Effector memory CD4-positive, alpha-beta T cell (primary cell): ENCODE measurements at places on chromosomes 6 and 20.

DNA sequence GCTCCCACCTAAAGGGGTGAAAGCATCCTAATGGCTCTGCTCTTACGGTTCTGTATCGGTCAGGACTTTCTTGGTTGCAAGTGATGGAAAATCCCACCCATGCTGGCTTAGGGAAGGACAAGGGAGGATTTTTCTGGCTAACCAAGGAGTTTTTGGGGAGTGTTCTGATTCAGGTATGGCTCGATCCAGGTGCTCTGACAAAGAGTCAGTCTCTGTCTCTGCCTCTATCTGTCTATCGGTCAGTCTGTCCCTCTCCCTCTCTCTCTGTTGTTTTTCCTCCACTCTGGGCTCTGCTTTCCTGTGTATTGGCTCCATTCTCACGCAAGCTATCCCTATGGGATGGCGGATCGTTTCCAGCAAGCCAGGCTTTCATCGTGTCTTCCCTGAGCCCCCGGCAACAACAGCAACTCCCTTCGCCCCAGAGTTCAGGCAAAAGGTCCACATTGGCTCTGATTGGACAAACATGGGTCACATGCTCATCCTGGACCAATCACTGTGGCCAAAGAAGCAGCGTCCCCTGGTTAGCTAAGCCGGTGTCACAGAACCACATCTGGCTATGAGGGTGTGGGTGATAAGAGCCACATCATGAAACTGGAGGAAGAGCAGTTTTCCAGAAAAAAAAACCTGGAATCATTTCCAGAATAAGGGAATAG, 160.3 kb downstream of the BMP7 start:
- DNase-seq: no peak

GRCh38 chr20:13105864-13106457, 97.2 kb downstream of the SPTLC3 start:
- DNase-seq: no peak

- peak; percentile 21 for DNase-seq
Observed at GRCh38 chr6:52362443-52363227, 684 bp downstream of the PAQR8 start.

GRCh38 chr20:13563854-13564253, 74.9 kb downstream of the TASP1 start:
- DNase-seq: no peak

DNA sequence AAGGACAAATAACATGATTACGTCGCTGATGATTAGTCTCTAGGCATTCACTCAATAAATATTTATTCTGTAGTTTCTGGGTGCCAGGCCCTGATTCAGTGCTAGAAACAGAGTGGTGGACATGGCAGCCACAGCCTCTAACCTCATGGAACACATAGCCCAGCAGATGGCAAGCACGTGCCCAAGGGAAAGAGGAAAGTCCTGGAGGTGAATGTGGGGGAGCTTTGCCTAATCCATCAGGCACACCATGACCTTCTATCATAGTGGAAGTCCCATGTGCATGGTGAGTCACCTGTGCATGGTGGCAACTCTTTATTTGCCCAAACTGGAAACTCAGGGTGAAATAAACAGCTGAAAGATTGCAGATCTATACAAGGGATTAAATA, 143.0 kb upstream of the TNFAIP3 start:
- no peak for DNase-seq
